ENCODE measurements at places on chromosomes 1 and 21.
A peak's percentile ranks its signal among the peaks of the same experiment; 100 is the strongest.

DNA sequence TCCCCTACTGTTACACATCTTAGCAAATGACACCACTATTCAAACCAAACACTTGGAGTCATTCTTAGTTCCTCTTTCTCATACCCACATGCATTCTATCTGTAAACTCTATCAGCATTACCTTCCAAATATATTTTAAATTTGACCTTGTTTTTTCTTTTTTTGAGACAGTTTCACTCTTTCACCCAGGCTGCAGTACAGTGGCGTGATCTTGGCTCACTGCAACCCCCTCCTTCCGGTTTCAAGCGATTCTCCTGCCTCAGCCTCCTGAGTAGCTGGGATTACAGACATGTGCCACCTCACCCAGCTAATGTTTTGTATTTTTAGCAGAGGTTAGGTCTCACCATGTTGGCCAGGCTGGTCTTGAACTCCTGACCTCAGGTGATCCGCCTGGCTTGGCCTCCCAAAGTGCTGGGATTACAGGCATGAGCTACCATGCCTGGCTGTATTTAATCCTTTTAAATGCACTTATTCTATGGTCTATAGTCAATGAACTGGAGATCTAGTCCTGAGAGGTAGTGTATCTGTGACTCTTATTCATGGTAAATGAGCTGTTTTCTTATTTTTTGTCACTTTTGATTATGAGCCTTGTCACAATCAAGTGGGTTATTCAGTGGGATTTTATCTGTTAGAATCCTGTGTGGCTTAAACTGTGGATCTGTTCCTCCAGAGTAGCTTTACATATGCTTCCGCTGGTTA is 73.1 kb downstream of the GATAD2B start:
- peak; percentile 37 for DNase-seq

DNA sequence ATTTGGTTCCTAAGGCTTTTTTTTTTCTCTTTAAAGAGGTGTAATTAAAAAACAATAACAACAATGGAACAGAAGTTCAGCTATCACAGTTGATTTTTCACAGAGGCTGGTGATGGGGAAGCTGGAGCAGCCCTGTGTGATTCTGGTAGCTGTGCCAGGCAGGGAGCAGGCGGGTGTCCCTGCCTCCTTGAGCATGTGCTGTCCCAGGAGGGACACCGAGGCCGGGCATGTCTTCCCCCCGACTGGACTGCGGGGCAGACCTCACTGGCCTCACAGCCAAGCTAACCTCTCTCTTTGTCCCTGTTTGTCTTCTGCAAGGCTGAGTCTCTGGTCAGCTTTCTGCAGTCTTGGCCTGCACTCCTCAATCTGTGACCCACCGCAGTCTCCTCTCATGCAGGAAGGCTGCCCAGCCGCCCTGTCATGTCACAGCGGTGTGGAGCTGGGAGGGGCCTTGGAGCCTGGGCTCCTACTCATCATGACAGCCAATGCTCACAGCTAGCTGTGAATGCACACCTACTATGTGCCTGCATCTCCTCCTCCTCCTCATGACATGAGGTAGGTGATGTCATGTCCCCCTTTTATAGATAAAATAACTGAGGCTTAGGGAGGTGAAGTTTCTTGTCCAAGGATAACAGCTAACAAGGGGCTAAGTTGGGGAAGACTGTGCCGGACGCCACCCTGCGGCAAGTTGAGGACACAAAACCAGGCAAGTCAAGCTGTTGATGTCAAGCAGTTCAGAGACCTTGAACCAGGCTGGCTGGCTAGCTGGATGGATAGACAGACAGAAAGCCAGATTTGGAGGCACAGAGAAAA is 10.3 kb upstream of the ACTL8 start:
- no peak for DNase-seq

- no peak for DNase-seq
These were observed 26.6 kb downstream of the SRSF11 start for GRCh38 chr1:70247768-70248167.

DNA sequence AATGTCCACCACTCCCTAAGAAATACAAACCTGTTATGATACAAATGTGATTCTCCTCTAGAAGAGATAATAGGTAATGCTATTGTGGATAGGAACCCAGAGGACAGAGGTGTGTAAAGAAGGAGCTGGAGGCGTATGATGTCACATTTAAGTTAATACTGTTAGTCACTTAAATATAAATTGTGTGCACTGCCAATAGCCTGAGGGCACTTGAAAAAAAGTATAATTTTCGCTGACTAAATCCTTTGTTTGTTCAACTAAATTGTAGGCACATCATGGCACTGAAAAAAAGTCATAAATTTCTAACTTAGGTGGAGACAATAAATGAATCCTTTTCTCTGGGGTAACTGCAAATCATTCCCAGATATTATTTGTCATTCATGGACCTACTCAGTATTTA is 4.4 kb downstream of the RCSD1 start:
- no peak for DNase-seq

DNA sequence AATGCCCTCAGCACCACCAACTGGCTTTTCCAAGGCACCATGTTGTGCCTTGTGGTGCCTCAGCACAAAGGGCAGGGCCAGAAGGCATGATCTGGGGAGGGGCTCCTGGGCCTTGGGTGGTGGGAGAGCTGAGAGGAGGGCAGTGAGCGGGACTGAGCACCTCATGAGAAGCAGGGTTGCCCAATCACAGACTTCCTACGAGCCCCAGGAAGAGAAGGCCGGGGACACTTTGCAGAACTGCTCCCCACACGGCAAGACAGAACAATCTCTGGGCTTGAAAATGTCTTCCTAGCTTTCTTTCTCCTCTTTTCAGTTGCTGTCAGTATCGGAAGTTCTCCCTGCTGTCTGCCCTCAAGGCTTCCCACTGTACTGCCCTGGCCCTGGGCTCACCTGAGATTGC is 6.8 kb downstream of the KCNJ10 start:
- DNase-seq = peak; percentile 38

Data from suppressor macrophage treated with lipopolysaccharide for 1 hour (primary cell).